ENCODE measurements at places on chromosomes 7 and 10.

DNA sequence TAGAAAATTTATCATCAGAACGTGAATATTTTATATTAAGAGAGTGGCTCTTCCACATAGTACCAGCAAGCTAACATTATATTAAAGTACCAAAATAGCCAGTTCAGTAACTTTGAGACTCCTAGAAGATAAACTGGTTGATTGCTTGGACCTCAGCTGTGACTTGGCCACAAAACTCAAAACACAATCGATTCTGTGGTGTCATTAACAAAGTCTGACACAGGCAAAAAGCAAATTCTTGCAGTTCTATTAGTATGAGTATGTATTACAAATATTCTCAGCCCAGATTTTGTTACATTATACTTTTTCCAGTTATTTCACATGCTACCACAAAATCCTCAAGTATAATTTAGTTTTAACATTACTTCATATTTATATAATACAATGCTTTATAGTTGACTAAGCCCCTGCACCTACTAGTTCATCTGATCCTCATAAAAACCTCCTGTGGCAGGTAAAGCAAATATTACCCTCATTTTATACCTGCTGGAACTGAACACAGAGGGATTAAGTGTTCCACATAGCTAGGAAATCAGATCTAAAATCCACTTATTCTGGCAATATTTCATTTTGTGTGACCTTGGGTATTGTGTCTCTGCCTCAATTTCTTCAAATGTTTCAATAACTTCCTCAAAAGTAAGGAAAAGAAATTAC lies 279.9 kb upstream of the MKLN1 start:
- DNase-seq = no peak

DNA sequence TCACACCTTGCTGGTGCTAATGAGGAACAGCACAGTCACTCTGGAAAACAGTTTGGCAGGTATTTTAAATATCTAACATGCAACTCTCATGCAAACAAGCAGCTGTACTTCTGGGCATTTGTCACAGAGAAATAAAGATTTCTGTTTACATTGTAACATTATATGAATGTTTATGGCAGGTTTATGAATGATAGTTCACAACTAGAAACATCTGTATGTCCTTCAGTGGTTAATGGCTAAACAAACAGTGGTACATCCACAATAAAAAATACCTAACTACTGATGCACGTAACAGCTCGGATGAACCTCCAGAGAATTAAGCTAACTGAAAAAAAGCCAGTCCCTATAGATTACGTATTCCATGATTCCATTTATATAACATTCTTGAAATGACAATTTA lies 109.6 kb downstream of the GPR37 start:
- no peak for DNase-seq

DNA sequence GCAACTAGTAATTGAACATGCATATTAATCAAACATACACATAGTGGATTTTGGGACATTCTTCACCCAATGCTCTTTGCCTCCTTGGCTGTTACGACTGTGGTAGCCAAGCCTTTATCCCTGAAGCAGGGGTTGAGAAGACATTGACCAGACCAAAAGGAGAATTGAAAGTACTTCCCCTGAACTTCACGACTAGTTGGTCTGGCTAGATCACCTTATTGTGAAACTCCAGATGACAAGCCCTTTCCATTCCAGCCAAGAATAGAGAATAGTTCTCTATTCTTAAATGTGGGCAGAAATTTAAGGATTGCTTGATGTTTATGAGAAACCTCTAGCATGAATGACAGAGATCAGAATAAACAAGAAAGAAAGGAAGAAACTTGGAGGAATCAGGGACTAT lies 97.0 kb downstream of the LRMDA start:
- DNase-seq = no peak

DNA sequence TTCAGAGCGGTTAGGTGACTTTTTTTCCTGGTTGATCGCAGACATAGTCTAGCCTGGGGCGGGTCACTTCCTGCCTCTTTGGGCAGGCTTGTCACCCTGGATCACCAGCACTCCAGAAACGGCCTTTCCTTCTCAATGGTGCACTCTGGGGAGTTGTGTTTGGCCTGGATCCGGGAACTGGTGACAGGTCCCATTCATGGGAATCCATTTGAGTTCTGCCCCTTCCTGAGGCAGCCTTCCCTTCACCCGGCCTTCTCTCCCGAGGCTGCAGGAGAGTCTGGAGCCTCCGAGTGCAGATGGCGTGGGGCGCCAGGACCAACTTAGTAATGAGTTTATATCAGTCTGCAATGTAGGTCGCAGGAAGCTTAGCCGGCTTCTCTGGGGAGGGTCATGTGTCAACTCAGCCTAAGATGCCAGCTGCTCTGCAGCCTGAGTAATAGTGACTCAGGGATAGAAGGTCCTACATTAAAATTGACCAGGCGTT lies 54.2 kb downstream of the TACR2 start:
- no peak for DNase-seq

DNA sequence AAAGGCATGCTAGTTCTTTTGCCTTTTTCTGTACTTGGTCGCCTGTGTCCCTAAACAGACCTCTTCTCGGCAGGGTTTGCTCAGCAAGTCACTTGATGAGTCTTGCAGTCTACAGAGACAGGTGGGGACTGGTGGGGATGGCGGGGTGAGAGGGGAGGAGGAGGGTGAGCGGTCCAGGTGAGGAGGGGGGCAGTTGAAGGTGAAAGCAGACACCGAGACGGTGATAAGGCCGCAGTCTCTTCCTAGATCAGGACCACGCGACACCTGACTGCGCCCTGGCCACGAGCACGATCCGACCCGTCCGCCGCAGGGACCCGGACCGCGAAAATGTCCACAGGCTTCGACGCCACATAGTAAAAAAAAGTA lies 566 bp downstream of the ASNS start:
- no peak for DNase-seq

- DNase-seq = no peak
Observed at GRCh38 chr7:111113263-111114017, 22.5 kb downstream of the LRRN3 start.
